ENCODE measurements at places on chromosomes 3 and 15.

DNA sequence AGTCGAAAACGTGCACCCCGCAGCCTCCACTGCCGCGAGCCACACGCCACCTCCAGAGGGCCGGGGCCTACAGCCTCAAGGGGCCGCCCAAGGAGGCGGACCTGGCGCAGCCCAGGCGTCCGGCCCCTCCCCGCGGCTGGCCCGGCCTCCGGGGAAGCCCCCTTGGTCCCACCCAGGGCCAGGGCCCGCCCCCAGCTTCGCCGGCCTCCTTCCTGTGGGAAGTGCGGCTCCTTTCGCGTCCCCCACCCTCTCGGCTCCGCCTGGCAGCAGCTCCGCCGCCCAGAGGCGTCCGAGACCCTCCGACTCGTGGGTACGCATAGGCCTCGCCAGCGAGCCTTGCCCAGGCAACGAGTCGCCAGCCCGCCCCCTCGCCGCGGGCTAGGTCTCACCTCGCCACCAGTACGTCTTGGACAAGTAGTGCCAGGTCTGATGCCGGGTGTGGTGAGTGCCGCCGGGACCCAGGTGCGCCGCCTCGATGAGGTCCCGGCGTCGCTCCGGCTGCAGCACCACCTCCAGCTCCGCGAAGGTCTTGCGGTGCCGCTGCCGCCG lies 642 bp downstream of the ZBTB11 start:
- H3K36me3 ChIP-seq, result peaks cover 87% of the 10 kb centered on the region
- H3K4me1 ChIP-seq, result peaks cover 62% of the 10 kb centered on the region
- H3K27me3 ChIP-seq, result no peaks in the 10 kb centered on the region
- DNase-seq, result peak; percentile 98
- peak overlapping the region; percentile 96 for H3K4me3 ChIP-seq

DNA sequence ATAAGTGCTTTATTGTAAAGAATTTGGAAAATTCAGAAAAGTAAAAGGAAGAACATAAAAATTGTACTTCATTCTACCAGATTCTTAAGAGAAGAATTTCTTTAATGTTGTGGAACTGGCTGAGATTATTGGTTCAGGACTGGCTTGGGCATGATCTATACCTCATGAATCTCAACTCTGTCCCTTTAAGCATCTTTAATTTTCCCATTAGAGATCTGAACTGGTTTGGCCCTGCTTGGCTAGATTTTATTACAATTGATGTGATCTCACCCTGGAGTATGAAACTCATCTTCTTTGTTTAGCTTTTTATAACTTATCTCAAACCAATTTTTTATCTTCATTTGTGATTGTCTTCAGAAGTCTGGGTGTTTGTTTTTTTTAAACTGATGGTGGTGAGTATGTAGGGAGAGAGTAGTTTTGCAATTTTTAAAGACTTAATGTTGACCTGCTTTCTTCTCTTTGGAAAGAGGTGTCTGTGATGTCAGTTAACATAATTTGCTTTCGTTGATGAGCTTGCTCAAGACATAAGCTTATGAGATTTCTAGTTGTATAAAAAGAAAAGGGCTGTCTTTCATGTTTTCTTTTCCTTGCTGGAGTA lies 61.9 kb downstream of the ZNF609 start:
- H3K27me3 ChIP-seq, result no peaks in the 10 kb centered on the region
- peak overlapping the region; percentile 42 for H3K27ac ChIP-seq
- DNase-seq, result no peak
- peaks cover 34% of the 10 kb centered on the region for H3K36me3 ChIP-seq
- no peak overlapping the region for H3K4me3 ChIP-seq

DNA sequence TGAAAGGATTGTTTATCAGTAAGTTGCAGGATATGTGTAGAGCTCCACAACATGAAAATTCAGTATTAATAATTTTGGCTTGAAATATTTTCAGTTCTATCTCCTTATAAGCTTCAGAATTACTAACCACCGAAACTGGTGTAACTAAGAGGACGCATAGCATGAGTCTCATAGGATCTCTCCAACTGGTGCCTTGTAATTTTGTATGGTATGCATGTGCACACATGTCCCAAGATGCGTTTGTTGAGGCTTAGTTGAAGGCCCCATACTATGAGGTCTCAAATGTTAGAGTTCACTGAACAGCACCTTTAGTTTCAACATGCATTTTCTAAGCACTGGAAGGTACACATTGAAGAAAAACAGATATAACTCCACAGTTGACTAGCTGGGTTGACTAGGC lies 195.4 kb downstream of the TP63 start:
- H3K27ac ChIP-seq, result no peak overlapping the region
- DNase-seq, result no peak
- H3K27me3 ChIP-seq, result peaks cover 24% of the 10 kb centered on the region
- H3K36me3 ChIP-seq, result no peaks in the 10 kb centered on the region
- no peak overlapping the region for H3K4me3 ChIP-seq
- no peaks in the 10 kb centered on the region for H3K4me1 ChIP-seq

GRCh38 chr3:41237907-41238306 lies 38.6 kb downstream of the CTNNB1 start:
- peaks cover 1% of the 10 kb centered on the region for H3K4me1 ChIP-seq
- H3K27ac ChIP-seq, result peak overlapping the region; percentile 53
- no peak for DNase-seq
- no peak overlapping the region for H3K4me3 ChIP-seq

GRCh38 chr3:130820976-130821375 lies 72.9 kb upstream of the ATP2C1 start:
- peaks cover 5% of the 10 kb centered on the region for H3K27me3 ChIP-seq
- H3K27ac ChIP-seq, result no peak overlapping the region
- H3K36me3 ChIP-seq, result no peaks in the 10 kb centered on the region
- no peaks in the 10 kb centered on the region for H3K4me1 ChIP-seq
